ENCODE measurements at places on chromosomes 3 and 15. TPM values are rescaled to one million over a fixed set of nuclear protein-coding genes. Genes with fewer than 3 reads are reported as not detected.

DNA sequence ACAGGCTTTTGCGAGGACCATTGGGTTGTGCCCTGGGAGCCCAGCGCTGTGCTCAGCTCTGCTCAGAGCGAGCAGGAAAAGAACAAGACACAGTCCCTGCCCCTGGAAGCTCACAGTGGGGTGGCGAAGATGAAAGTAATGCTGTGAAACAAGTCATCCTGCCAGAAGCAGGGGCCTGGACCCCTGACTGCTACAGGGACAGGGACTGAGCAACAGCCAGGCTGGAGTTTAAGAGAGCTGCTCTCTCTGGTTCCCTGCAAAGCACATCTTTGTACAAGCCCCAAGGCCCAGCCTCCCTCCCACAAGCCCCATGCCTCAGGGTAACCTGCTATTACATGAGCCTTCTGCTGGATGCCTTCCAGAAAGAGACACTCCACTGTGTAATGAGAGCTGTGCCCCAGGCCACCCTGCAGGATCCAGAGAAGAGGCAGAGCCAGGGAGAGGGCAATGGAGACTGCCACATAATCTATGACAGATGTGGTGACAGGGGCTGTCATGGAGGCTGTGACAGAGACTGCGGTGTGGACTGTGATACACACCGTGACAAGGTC lies 7.1 kb upstream of the HCN4 start:
- no peak for DNase-seq

DNA sequence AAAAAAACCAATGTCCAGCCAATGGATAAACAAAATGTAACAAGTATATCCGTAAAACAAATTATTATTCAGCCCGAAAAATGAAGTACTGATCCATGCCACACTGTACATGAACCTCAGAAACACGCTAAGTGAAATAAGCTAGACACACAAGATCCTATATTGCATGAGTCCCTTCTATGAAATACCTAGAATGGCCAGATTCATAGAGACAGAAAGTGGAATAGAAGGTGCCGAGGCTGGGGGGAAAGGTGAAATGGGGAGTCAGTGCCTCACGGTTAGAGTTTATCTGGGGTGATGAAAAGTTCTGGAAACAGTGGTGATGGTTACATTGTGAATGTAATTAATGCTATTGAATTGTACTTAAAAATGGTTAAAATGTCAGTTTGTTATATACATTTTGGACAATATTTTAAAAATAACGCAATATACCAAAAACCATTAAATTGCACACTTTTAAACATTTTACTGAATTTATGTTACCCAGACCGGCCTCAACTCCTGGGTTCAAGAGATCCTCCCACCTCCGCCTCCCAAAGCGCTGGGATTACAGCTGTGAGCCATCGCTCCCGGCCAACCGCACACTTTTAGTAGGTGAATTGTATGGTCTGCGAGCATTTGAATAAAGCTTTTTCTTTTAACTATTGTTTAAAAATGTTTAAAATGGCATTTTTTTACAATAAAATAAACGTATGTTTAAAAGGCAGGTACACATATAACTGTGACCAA lies 2.1 kb downstream of the RNF168 start:
- no peak for DNase-seq

GRCh38 chr3:34067536-34068051 lies 269.2 kb downstream of the PDCD6IP start:
- no peak for DNase-seq

GRCh38 chr15:94001255-94001801 lies 230.0 kb upstream of the MCTP2 start:
- no peak for DNase-seq

DNA sequence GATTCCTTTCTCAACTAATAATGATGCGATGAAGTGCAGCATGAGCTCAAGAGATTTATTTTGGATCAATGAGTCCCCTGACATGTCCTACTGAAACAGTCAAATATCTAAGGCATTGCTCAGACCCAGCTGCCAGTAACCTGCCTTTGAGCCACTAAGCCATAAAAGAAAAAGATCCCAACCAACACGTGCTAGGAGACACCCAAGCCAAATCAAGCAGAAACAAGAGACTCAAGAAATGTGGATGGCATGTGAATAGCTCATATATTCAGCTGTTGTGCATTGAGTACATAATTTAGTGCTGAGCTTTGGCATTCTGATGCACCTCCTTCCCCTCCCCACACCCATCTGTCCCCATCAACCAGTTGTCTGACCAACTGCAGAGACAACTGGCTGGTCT lies 29.2 kb downstream of the GJD2 start:
- no peak for DNase-seq

DNA sequence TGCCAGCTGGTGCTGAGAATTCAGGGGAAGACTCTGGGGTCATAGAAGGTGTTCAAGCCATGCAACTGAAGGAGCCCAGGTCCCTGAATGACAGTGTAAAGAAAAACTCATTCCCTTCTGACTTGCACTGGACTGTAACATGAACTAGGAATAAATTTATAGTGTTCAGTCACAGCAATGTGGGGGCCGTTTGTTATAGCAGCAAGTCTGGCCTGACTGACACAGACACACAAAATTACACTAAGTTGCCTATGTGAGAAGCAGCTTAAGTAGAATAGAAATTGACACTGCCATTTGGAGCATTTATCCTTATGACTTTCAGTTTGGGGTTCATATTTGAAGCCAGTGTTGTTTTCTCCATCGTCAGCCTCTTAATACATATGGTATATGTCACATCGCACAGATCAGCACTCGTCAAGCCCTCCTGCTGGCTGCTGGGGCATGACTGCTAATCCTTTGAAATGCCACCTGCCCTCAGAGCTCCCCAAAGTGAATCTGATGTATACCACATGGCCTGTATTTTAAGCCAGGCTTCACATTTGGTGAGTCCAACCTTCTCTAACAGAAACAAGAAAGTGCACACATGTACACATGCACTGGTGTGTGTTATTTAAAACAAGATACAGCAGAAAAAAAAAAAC lies 17.1 kb upstream of the HEG1 start:
- DNase-seq, result no peak

GRCh38 chr15:98719137-98719740 lies 70.9 kb downstream of the IGF1R start:
- no peak for DNase-seq

ACOX2 gene
- 1.7 TPM for total RNA-seq

DNA sequence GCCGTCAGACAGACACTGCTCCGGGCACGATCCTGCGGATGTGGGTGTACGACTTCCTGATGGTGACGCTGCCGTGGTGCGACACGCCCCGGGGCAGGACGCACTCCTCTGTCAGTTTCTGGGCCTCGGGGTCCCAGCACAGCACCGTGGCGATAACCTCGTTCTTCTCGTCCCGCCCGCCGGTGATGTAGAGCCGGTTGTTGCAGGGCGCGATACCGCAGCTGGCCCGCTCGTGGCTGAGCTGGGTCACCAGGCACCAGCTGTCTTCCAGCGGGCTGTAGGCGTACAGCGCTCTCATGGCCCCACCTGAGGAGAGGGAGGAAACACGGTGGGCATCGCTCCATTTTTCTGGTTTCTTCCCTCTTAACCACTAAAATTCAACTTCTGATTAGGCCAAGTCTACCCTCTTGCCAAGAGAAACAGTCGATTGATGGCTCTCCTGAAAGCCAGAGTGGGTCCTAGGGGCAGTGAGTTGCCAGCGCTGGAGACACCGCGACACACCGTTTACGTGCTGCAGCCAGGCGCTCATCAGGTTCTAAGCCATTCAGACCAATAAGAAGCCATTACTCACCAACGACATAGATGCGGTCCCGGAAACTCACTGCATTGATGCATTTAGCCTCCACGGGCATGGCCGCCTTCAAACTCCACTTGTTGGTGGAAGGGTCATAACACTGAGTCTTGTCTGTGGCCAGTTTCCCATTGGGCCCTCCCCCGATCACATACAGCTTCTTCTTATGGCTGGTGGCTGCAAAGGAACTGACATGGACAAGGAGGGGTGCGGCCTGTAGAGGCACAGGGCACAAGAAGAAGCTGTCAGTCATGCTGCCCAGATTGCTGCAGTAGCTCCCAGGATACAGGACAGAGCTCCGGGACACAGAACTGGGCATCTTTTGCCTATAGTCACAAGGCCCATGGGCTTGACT lies 63.3 kb downstream of the KLHL6 start:
- no peak for DNase-seq

GRCh38 chr15:25734680-25735355 lies 128.3 kb downstream of the ATP10A start:
- no peak for DNase-seq

- no peak for DNase-seq
These were observed 46.3 kb downstream of the GASK1A start for GRCh38 chr3:43025423-43025822.

- no peak for DNase-seq
These were observed 63.3 kb upstream of the TPM1 start for GRCh38 chr15:62979252-62979651.

LDHAL6B gene
- not detected for total RNA-seq

POPDC2 gene
- 0.06 TPM for total RNA-seq

- DNase-seq, result no peak
These were observed 310.5 kb upstream of the THBS1 start for GRCh38 chr15:39270221-39270855.

- DNase-seq, result no peak
These were observed 511.6 kb downstream of the PLOD2 start for GRCh38 chr3:145649368-145649887.

Measured in epithelial cell of proximal tubule (primary cell).